Right cardiac atrium (tissue), 5 donors: ENCODE measurements at places on chromosomes 3 and 15. TPM values are rescaled to one million over a fixed set of nuclear protein-coding genes. Genes with fewer than 3 reads are reported as not detected.

TRPM1 gene
- total RNA-seq, result not detected

C3orf20 gene
- not detected for total RNA-seq

C2CD4A gene
- not detected for total RNA-seq

ALDH1A3 gene
- total RNA-seq, result 10.3 TPM

CD86 gene
- 5.4 TPM for total RNA-seq

PTPN9 gene
- total RNA-seq, result 9.4 TPM

ACKR4 gene
- 6.2 TPM for total RNA-seq

CYP1A1 gene
- total RNA-seq, result 0.12 TPM

TNFAIP8L3 gene
- total RNA-seq, result 5.9 TPM

CRBN gene
- total RNA-seq, result 41.9 TPM

DAZL gene
- total RNA-seq, result not detected

PODXL2 gene
- 1.5 TPM for total RNA-seq

ZNF860 gene
- 0.25 TPM for total RNA-seq

SLC35A5 gene
- total RNA-seq, result 16.5 TPM

ZBBX gene
- not detected for total RNA-seq

XYLB gene
- total RNA-seq, result 0.37 TPM

MME gene
- 3.5 TPM for total RNA-seq

LHFPL4 gene
- total RNA-seq, result not detected

P3H2 gene
- total RNA-seq, result 3.3 TPM

TNFSF10 gene
- 9.6 TPM for total RNA-seq

CHP1 gene
- total RNA-seq, result 107 TPM

GPR156 gene
- 0.15 TPM for total RNA-seq

SPINK8 gene
- total RNA-seq, result not detected

LRRC49 gene
- 50.5 TPM for total RNA-seq

KCNMB3 gene
- total RNA-seq, result 1.3 TPM

FGF12 gene
- total RNA-seq, result 334 TPM

SUCNR1 gene
- total RNA-seq, result 3.3 TPM

OSTN gene
- total RNA-seq, result 0.23 TPM

FSD2 gene
- 49.4 TPM for total RNA-seq

CIP2A gene
- 3.3 TPM for total RNA-seq

DPPA2 gene
- not detected for total RNA-seq

ARHGAP31 gene
- 51.8 TPM for total RNA-seq

NOX5 gene
- 0.03 TPM for total RNA-seq

SNRPN gene
- total RNA-seq, result 345 TPM

RAD51 gene
- 0.42 TPM for total RNA-seq

ZNF662 gene
- total RNA-seq, result 7.6 TPM

TMC3 gene
- total RNA-seq, result 0.14 TPM

EIF3J gene
- 67.0 TPM for total RNA-seq

WDR76 gene
- total RNA-seq, result 3.4 TPM

FAN1 gene
- 24.4 TPM for total RNA-seq

SKOR1 gene
- 0.23 TPM for total RNA-seq

SI gene
- total RNA-seq, result not detected

MOBP gene
- total RNA-seq, result 0.32 TPM

LTF gene
- 0.71 TPM for total RNA-seq

HRG gene
- total RNA-seq, result not detected

CACNA2D3 gene
- 50.4 TPM for total RNA-seq

PP2D1 gene
- total RNA-seq, result not detected

GP5 gene
- total RNA-seq, result not detected

CD200R1 gene
- 1.8 TPM for total RNA-seq

CNTN6 gene
- 0.72 TPM for total RNA-seq

MFGE8 gene
- total RNA-seq, result 284 TPM
